ENCODE measurements at places on chromosomes 3 and 15.
A peak's percentile ranks its signal among the peaks of the same experiment; 100 is the strongest.

- DNase-seq: no peak
Observed at GRCh38 chr15:52357949-52358348, 62.3 kb upstream of the MYO5C start.

DNA sequence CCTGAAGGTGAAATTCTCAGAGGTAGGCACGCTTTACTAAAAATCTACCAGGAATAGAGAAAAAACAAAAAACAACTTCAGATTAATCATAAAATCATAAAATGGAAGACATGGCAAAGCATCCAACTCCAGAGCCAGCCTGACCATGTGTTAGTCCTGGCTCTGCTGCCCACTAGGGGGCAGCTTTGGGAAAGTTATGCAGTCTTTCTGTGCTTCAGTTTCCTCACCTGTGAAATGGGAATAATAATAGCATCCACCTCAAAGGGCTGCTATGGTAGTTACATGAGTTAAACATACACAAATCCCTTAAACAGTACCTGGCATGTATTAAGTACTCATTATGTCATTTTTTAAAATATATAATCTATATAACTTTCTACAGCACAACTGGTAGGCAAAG lies 52.3 kb downstream of the WNT5A start:
- DNase-seq: peak; percentile 17

DNA sequence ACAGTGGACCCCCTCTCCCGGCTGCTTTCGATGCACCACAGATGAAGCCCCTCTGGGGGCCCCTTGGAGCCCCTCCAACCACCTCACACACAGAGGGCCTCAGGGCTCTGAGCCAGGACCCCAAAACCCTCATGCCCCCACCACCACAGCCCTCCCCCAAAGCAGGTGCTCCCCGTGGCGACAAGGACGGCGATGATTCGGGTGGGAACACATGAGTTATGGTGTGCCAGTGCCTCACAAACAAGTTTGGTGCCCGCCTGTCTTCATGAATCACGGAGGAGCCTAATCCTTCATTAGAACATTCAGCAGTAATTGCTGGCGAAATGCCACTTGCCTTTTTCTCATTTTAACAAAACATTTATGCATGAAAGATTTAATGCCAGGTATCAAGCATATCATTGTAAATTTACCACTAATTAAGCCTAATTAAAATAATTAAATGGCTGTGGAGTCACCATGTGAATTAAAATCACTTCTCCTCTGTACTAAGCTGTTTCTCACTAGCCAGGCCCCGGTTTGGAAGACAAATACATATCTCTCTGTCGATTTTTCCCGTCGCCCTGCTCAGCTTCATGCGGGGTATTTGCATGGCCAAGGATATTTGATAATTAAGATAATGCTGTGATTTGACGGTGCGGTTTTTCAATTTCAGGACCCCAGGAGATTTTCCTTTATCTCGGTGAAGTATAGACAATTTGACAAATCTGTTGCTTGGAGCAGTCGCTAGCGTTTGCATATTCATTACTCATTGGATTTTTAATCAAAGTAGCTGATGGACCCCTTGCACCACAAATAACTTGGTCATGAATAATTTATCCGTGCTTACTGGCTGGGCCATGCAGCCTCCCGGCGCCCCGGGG lies 157.0 kb downstream of the TLE3 start:
- no peak for DNase-seq

- no peak for DNase-seq
Observed at GRCh38 chr3:189914799-189915198, 205.9 kb downstream of the P3H2 start.

DNA sequence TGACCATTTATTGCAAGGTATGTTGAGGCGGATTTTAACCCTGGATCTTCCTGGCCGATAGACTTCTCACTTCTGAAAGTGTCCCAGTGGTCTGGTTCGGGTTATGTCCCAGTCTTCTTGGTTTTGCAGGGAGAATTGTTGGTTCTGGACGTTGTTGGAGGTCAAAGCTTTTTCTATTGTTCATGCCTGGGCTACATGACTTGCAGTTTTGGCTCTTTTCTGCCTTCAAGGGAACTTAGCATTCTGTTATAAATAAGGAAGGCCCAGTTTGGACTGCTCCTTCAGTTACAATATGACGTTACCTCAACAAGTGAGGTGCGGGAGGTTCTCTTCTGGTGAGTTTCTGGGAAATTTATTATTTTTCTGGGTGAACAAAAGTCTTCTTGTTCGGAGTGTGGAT lies 614.3 kb downstream of the DIPK2A start:
- DNase-seq: no peak
